ENCODE measurements at places on chromosomes 1 and 21.

DNA sequence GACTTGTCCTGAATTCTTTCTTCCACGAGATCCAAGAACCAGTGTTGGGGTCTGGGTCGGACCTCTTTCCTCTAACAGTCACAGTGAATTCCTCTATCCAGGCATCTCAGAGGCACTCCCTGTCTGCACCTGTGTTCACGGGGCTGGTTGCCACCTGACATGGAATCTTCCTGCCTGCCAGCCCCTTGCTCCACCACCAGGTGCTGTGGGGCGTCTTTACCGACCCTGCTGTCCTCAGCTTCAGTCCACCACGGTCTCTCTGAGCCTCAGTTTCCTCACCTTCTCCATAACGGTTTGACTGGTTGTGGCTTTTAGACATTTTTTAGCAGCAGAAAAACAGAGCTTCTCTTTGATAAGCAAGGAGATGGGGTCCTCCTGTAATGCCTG, 62.7 kb downstream of the SDC3 start:
- DNase-seq, result no peak

- DNase-seq, result no peak
Measured at GRCh38 chr1:65174585-65174984, 26.6 kb downstream of the AK4 start.

DNA sequence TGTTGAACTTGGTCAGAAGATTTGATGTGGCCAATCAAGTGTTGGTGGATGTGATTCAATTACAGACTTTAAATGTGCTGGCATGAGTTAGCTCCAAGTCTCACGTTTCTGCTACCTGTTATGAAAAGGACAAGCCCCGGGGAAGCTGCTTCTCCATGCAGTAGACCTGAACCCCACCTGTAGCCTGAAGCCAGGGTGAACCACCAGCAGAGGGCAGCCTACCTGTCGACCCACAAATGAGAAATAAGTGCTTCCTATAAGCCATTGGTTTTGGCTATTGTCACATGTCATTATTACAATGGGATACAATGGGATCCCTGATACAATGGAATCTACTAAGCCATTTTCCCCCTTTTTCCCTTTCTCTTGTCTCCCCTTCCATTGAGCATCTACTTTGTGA, 230.2 kb downstream of the PRDM2 start:
- DNase-seq, result no peak

GRCh38 chr1:202015662-202015937, 5.2 kb downstream of the ELF3 start:
- DNase-seq, result no peak

DNA sequence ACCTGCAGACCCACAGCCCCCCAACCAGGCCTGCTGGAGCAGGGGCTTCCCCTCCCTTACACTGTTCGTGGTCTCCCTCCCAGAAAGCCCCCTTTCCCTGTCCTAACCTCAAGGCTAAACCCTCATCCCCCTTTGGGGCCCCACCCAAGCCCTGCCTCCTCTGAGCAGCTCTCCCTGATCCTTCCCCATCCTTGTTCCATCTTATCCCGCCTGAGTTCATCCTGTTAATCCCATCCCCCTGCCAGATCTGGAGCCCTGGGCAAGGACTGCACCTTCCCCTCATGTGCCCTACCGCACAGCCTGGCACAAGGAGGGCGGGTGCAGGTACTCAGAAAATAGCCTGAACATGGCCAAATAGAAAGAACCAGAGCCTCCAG, 6.9 kb upstream of the TNNT2 start:
- no peak for DNase-seq

DNA sequence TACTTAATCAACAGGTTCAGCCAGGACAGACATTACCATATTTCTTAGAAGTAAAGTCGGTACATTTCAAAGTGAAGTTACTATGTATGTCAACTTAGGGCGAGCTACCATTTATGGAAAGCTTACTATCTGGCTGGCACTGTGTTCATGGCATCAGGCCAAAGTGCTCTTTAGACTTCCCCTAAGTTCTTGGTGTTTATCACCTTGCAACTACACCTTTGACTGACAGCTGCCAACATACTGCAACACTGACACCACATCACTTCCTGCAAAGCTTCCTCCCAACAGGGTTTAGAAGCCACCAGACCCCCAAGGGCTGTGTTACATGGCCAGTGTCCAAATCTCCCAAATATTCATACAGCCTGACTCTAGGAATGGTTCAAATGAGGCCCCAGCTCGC, 61.0 kb downstream of the TIAM1 start:
- DNase-seq, result no peak

GRCh38 chr21:33586927-33587326, 1.6 kb downstream of the DONSON start:
- no peak for DNase-seq

- DNase-seq, result no peak
Measured at GRCh38 chr21:28338701-28339305, 653.9 kb downstream of the LTN1 start.

- no peak for DNase-seq
Measured at GRCh38 chr1:202018468-202019234, 8.3 kb downstream of the ELF3 start.

GRCh38 chr1:203539831-203540546, 46.0 kb downstream of the OPTC start:
- no peak for DNase-seq

- no peak for DNase-seq
Measured at GRCh38 chr1:159932296-159933285, 7.3 kb upstream of the TAGLN2 start.

DNA sequence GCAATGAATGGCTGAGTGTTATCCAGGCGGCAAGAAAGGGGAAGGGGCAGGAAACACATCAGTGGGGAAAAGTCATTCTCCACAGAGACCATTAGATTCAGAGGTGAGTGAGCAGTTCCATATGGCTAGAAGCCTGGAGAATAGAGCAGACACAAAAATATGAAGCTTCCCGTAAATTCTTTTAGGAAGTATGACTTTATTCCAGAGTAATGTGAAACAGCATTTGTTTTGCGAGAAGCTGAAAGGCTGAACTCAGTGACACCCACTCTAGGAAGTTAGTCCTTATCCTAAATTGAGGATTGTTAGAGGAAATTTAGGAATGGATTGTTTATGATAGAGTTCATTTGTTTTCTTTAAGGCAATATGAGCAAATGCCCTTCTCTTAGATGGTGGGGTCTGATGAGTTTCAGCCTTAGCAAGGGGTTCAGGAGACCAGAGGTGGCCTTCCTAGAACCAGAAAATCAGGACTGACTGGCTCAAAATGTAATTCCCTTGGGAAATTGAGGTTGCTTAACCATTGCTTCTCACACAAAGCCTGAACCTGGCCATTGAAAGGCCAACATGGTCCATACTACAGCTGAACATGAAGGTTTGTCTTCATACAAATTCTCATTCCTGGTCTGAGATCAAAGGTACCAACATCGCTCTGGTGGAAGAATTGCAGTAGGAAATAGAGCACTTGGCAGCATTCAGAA, 167.5 kb downstream of the TPR start:
- DNase-seq, result no peak

GRCh38 chr1:168374566-168374965, 93.9 kb downstream of the TBX19 start:
- no peak for DNase-seq

DNA sequence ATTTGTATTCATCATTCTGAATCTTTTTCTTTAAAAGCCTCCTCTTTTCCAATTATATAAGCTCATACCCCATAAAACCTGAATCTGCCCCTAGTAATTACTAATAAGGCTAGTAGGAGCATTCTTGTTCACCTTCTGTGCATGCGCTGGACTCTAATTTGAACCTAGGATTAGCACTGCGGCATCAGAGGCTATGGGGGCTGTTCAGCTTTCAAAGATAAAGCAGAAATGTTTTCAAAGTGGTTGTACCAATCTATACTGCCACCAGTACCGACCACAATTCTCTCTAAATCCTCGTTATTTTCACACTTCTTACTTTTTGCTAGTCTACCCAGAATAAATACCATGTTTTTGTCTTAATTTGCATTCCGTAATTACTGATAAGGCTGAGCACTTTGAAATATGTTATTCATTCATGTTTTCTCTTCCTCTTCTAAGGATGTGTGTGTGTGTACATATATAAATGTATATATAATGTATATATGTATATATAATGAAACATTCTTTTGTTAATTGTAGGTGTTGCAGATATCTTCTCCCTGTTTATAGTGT, 1.6 kb upstream of the DDX59 start:
- no peak for DNase-seq

DNA sequence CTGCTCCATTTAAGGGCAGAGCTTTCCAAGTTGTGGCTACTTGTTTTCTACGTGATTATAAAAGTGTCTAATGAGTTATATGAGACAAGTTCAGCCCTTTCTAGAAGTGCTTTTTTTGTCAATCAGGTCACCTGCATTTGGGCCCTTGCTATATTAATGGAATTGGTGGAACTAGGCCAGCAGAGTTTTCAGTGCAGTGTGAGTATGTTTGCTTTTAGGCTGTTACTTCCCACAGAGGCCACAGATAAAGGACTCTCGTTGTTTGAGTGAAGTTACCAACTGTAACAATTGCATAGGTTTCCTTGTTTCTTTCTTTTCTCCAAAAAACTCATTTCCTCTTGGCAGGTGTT, 10.9 kb downstream of the SMAP2 start:
- DNase-seq, result no peak

DNA sequence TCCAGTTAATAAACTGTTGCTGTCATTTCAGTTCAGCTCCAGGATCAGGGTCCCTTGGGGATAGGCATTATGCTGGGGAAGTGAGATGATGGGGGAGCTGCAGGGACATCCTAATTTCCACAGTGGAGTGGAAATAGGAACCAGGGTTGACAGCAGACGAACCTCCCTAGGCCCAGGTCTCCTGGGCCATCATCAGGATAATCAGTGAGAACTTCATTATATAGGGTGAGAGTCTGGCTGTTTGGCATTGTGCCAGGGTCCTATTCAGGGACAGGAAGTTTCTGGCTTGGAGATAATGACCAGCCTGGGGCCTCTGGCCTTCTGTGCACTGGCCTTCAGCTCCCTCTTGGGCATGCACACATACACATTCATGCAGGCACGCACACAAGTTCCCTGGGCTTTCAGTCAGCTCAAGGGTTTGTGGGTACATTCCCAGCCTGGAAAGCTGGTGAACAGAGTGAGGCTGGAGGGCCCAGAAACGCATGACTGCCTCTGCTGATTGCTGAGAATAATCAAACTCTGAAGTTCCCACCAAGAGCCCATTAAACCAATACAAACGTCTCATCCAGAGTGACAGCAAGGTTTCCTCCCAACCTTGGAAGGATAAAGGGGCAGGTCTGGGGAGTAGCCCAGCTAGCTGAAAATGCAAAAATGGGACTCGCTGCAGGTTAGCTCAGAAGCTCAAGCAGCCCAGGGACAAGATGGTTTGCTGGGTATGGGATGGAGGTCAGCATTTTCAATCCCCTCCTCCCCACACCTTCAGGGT, 13.9 kb upstream of the LRIG2 start:
- no peak for DNase-seq
